Aortic smooth muscle cell (primary cell): ENCODE measurements at places on chromosomes 7 and 10. TPM values are rescaled to one million over a fixed set of nuclear protein-coding genes. Genes with fewer than 3 reads are reported as not detected.

SPDYE5 gene
- total RNA-seq: not detected in 2 replicates

FGF8 gene
- not detected in 2 replicates for total RNA-seq

ANLN gene
- total RNA-seq: 61.6 and 80.6 TPM in 2 replicates

PLCE1 gene
- total RNA-seq: 1.1 and 1.4 TPM in 2 replicates

KIF11 gene
- 15.9 and 21.5 TPM in 2 replicates for total RNA-seq

ATP6V0A4 gene
- total RNA-seq: not detected in 2 replicates

FGL2 gene
- total RNA-seq: 616 and 760 TPM in 2 replicates

TES gene
- 41.2 and 45.2 TPM in 2 replicates for total RNA-seq

CYP26C1 gene
- total RNA-seq: 0.06 and 0.13 TPM in 2 replicates

TRIM50 gene
- not detected in 2 replicates for total RNA-seq

SDK1 gene
- 0.13 and 0.25 TPM in 2 replicates for total RNA-seq

STEAP4 gene
- total RNA-seq: 1.7 and 6.5 TPM in 2 replicates

CEP41 gene
- 7.0 and 8.0 TPM in 2 replicates for total RNA-seq

SPDYE1 gene
- total RNA-seq: not detected in 2 replicates

GNGT1 gene
- total RNA-seq: not detected in 2 replicates

FKBP6 gene
- total RNA-seq: not detected in 2 replicates

COX19 gene
- 6.3 and 7.2 TPM in 2 replicates for total RNA-seq

ZNHIT1 gene
- total RNA-seq: 97.1 and 98.0 TPM in 2 replicates

PROSER2 gene
- total RNA-seq: 2.0 and 2.1 TPM in 2 replicates

BTBD16 gene
- total RNA-seq: 0.31 and 0.40 TPM in 2 replicates

ZNF479 gene
- not detected in 2 replicates for total RNA-seq
